CD14-positive monocyte (primary cell): ENCODE measurements at places on chromosomes 16 and 17.

- DNase-seq, result no peak
Observed at GRCh38 chr16:6034511-6034910, 936.9 kb upstream of the EEF2KMT start.

DNA sequence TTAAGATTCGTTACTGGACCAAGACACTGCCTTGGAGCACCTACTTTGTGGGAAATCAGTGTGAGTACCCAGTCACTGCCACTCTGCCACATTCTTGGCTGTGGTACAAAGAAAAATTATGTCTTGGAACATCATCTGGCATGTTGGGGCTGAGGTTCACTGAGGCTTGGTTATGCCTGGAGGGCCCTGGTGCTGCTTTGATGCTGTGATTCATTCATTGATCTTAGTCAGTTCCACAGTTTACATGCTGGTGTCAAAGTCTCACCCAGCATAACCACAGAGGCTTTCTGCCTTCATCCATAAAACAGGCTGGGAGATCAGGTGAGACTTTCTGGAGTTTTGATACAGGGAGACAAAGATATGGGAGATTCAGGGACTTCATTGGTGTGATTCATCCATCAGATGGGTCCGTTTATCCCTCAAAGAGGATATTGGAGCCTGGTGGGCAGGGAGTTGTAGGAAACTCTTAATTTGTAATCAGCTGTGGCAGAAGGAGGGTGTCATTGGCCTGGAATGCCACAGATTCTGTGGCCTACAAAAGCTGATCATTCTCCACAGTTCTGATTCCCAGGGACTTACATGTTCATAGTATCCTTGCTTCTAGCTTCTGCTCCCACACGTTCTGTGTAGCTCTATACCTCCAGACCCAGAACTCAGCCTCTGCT lies 322.5 kb downstream of the PMP22 start:
- no peak for DNase-seq

DNA sequence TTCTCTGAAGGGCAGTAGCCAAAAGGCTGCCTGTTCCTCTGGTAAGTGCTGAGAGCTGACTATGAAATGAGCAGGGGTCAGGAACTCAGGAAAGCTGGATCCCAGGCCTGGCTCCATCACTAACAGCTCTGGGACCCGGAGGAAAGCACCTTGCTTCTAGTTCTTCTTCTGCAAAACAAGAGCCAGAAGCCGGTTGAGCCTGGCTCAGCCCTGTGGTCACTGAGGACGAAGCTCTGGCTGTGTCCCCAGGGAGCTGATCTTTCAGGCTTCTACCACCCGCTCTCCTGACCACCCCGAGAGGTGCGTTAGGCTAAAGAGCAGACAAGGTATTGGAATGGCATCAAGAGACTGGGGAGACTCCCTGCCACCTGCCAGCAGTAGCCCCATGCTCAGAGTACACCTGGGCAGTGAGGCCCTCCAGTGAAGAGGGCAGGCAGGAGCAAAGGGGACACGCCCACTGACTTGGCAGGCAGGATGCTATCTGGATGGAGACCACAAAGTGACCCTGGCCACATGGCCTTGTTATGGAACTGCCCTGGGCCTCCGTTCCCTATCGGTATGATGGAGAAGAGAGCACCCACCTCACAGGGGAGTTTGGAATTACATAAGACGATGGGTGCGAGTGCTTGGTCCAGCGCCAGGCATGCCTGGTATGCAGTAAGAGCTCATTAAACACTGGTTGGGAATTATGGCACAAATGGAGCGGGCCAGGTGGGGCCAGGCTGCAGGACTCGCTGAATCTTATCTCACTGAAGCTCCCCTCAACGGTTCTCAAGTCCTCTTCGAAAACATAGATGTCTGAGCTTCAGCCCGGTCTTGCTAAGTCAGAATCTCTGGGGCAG lies 61.4 kb downstream of the COG7 start:
- no peak for DNase-seq

DNA sequence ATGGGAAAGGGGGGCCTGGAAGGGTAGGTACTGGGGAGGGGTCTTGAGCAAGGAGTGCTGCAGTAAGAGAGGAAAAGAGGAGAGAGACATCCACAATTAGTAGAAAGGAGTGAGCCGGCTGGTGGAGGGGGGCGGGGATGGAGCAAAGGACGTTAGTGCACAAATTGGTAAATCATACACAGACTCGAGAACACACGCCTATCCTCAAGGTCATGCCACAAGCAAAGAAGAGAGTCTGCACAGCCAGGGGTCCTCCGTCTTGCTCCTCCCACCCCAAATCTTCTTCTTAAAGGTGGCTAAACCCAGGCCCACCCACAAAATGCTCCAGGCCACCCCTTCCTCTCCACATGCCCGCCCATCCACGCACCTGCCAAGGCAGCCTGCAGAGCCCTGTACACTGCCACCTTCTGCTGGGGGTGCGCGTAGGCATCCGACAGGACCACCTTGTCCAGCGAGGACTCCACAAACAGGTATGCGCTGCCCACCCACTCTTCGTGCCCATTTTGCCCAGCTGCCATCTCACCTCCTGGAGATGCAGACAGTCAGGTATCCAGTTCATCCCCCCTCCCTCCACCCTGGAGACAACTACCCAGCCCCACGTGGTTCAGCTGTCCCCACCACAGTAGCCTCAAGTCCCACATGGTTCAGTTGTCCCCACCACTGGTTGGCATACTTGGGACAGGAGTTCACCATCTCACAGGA lies 3.4 kb downstream of the TRADD start:
- no peak for DNase-seq

GRCh38 chr17:80452173-80452915 lies 24.1 kb downstream of the NPTX1 start:
- no peak for DNase-seq

DNA sequence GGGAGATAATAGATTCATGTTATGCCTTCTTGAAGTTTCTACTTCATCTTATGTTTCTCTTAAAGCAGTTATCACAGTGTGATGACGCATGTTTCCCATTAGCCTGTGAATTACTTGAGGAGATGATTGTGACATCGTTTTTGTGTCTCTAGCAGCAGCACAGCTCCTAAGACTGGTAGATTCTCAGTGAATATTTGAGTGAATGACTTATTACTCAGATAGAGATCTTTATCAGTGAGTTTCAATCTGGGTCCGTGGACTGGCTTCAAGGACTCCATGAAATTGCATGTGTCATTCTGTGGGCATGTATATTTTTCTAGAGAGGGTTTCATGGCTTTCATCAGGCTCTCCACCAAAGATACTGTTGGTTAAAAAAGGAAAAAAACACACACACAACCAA lies 29.9 kb downstream of the YPEL2 start:
- DNase-seq, result no peak

DNA sequence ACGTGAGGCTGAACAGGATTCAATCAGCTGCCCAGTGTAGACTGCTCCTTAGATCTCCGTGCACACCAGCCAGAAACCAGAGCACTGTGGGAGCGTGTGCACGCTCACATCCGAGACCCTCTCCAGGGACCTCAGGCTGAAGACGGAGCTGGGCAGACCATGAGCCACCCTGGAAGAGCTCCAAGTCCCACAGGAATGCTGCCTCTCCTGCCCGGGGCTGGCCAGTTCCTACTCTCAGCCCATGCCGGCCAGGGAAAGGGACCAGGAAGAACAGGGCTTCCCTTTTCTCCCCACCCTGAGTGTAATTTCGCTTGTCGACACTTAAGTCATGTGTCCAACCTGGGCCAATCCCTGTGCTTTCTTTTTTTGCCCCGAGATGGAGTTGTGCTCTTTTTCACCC lies 6.9 kb downstream of the ALYREF start:
- DNase-seq, result no peak

GRCh38 chr17:2713881-2714280 lies 2.3 kb upstream of the CLUH start:
- no peak for DNase-seq

GRCh38 chr17:73710095-73710592 lies 65.9 kb upstream of the SDK2 start:
- peak; percentile 66 for DNase-seq

- DNase-seq, result no peak
Observed at GRCh38 chr16:54630284-54630967, 300.2 kb upstream of the IRX5 start.

- no peak for DNase-seq
Observed at GRCh38 chr16:70478912-70479341, 24.5 kb downstream of the FCSK start.

DNA sequence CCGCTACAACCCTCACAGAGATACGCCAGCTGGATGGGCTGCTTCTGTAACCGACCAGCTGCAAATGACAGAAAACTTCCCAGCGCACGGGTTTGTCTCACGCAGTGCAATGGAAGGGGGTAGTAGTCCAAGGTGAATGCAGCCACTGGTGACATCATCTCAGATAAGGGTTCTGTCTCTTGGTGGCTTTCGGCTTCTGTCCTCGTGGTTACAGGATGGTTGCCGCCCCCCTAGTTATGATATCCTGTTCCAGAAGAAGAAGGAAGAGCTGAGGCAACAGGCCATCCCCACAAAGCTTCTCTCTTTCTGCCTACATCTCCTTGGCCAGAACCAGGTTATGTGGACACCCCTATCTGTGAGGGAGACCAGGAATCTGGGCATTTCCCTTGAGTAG lies 40.3 kb upstream of the BAHCC1 start:
- DNase-seq, result no peak

DNA sequence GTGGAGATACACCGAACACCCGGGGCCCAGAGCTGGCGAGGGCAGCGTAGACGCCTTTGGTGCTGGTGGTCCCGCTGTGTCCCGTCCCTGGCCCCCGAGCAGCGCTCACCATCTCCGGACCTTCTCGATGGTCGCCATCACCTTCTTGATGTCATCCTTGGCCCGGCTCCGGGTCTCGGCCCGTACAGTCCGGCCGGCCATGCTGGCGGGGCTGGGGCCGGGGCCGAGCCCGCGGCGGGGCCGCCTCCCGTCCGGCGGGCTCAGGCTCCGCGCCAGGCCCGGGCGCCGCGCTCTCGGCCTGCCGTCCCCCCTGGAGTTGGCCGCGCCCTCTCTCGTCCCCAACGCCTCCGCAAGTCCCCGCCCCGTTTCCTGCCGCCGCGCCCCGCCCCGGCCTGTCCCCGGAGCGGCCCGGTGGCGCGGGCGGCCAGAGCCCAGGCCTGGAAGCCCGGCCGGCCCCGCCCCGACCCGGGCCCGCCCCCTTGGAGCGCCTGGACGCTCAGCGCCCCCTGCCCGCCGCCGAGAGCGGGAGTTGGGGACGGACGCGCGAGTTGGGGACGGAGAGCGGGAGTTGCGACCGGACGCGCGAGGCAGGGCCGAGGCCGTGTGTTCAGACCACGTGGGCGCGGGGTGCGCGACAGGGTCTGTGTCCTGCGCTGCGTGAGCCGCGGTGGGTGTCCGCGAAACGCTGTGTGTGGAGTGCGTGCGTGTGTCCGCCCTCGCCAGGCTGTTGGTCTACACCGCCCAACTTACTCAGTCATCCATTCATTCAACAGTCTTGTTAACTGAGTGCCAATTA lies at the start of gene BCL7C:
Gene BCL7C, minus strand, starts transcription at position 334 of the 796 bp plus-strand sequence. Its CDS starts 133 bp downstream, at position 201.
- peak; percentile 81 for DNase-seq

DNA sequence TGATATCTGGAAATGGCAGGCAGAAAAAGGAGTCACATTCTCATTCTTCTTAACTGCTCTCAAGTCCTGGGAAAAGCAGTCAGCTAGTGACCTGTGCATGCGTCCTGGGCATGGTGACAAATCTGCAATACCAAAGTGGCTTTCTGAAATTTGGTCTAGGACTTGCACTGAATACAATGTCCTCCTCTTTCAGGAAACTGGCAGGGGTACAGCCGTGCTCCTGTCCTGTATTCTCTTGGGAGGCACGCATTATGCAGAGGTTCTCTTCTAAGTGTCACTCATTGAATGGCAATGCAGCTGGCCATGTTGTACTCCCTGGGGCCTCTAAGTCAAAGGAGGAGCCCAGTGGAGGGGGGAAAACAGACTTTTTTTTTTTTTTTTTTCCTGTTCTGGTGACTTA lies 10.6 kb downstream of the PHF12 start:
- DNase-seq, result no peak

DNA sequence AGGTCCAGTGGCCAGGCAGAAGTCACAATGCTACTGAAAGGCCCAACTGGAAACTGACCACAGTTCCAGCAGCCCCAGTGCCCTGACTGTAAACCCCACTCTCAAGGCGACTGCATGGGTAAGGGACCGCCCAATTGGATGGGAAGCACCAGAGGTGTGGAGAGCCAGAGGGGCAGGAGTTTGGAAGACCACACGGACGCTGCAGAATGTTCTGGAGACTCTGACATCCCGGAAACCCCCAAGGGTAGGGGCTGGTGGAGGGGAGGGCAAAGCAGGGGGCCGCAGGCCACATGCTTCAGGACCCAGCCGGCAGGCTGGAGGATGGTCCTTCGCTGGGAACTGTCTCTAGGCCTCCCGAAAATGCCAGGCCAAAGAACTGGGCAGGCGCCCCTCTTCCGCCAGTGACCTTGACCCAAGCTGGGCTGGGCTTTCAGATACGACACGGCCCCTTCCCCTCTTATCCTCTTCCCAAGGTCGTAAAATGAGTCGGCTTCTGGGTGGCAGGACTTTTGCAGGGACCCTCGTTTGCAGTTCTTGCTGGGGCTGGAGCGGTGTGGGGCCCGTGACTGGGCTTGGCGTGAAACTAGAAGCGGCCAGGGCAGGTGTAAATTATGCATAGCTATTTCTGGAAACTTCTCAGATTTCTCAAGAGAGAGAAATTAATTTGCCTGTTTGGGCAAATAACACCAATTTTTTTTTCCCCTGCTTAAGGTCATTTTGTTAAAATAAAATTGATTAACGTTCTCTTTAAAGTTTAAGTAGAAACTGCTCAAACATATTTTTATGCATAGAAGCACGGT lies 110.2 kb downstream of the C16orf78 start:
- DNase-seq, result no peak

DNA sequence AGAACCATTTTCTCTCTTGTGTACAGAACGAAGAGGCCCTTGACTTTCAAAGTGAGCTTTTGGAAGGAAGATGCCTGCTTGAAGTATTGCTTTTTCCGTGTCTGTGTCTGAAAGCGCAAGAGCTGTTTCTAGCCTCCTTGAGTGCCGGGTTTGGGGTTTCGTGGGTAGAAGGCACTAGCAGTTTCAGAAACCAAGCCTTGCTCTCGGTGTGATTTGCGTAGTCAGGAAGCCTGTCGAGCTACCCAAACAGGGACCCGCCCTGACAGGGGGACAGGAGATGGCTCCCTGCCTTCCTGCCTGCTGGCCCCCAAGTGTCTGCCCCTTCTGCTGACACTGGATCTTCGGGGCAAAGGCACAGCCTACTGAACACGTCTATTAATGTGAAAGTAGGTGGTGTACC lies 322.0 kb downstream of the MAF start:
- no peak for DNase-seq

DNA sequence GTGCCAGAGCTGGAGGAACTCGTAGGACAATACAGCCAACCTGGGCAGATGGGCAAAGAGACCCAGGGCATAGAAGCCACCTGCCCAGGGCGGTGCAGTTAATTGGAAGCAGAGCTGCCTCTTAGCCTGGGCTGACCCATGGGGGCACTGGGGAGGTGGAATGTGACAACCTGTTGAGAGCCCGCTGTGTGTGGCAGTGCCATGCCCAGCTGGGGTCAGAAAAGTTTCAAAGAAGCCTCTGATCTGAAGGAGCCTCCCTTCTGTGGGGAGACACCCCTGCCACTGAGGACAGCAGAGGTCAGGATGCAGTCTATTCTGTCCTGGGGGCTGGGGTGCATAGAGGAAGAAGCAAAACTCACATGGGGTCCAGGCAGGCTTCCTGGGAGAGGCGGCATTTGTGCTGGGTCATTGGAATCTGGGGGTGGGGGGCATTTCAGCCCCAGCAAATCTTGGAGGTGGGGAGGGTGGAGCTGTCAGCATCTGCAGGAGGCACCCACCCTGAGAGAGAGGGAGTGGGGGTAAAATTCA lies 176.1 kb upstream of the CIBAR2 start:
- no peak for DNase-seq
